ENCODE measurements at places on chromosomes 2 and 18.

DNA sequence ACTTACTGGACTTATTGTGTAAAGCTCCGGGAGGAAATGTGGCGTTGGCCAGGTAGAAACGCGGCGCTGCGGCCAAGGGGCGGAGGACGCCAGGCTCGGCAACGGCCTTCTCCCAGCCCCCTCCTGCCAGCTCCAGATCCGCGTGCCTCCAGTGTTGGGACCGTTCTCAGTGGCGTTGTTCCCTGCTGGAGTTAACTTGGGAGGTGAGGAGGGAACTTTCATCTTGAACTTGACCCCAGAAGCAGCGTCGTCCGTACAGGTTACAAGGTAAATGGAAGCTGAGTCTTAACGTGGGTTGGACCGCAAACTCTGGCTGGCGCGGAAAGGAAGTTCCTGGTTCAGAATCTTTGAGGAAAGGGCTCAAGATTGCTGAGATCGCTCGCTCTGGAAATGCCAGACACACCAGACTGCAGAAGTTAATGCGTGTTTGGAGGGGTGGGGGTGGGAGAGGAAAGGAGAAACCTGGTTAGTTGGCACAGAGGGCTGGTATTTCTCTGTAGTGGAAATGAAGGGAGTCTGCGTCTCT, 1.3 kb downstream of the TANC1 start:
- DNase-seq: peak; percentile 39

DNA sequence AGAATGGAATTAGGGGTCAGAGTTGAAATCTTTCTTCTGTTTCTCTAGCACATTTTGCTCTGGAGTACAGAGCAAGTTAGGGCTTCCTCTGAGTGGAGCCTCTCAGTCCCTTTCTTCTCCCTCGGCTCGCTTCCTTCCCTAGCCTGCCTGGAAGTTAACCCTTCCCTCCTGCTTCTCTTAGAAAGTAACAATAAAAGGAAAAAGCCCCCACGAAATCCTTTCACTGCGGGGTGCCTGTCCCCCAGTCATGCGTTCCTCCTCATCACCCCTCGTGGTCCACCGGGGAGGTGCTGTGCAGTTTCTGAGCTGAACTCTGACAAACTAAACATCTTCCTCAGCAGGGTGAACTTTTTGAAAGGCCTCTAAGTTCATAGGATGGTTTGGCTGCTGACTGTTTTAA, 2.0 kb downstream of the IGFBP2 start:
- no peak for DNase-seq

DNA sequence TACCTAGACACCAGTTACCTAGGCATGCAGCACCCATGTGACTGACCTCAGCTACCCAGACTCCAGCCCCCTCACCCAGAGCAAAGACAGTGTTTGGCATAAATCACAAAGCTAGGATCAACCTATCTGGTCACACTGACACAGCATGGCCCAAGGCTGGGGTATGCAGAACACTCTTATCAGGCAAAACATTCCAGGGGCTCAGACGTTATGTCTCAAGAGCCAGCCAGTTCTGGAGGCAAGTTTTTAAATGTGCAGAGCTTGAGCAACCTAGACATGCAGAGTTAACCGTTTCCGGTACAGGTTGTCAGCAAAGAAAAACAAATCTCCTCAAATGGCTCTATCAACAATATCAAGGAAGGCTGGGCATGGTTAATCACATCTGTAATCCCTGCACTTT, 92.8 kb downstream of the AP1S3 start:
- no peak for DNase-seq

- DNase-seq: no peak
These were observed 68.9 kb upstream of the CAB39 start for GRCh38 chr2:230643576-230644291.

- no peak for DNase-seq
These were observed 1200.9 kb downstream of the DSC3 start for GRCh38 chr18:29841631-29842030.

DNA sequence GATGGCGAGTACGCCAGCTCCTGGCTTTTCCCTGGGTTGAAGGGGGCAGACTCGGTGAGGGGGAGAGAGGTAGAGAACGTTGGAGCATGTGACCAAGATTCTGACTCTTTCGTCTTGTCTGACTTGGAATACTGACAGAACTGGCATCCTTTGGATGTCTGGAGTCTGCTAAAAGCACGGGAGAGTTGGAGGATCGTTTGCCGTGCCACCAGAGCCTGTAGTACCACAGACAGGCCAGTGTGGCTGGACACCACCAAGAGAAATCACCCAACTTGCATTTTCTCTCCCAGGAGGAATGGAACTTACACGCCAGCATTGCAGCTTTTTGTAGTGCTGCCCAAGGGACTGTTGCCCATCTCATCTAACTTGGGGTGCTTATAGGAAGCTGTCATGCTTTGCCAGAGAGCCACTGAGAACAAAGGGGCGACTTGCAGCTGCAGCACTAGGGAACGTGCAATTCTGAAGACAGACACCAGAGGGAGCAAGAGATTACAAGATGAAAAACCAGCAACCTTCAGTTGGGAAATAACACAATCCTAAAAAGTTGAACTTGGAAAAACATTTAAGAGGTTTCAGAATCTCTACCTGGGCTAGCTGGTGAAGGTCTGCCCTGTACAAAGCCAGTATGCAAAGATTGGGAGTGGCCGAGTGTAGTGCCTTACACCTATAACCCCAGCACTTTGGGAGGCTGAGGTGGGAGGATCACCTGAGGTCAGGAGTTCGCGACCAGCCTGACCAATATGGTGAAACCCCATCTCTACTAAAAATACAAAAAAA, 24.1 kb downstream of the PSMG2 start:
- DNase-seq: peak; percentile 66

Data from right hindlimb (tissue), 1 donor.